ENCODE measurements at places on chromosomes 5 and 9.
A peak's percentile ranks its signal among the peaks of the same experiment; 100 is the strongest.

DNA sequence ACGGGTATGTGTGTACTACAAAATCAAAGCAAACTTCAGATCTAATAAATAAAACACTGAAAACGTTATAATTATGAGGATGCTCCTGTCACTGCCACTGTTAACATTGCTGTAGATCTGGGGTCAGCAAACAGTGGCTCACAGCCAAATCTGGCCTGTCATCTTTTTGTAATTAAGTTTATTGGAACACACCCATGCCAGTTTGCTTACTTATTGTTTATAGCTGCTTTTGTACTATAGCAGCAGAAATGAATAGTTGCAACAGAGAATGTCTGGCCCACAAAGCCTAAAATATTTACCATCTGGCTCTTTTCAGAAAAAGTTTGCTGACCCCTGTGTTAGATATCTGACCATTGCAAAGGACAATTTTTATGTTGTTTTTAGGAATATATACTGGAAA, 32.1 kb downstream of the PRRC1 start:
- no peak for DNase-seq

GRCh38 chr9:37914701-37915358, 10.9 kb upstream of the SLC25A51 start:
- no peak for DNase-seq

GRCh38 chr5:172943906-172944305, 15.3 kb upstream of the RPL26L1 start:
- DNase-seq, result no peak

DNA sequence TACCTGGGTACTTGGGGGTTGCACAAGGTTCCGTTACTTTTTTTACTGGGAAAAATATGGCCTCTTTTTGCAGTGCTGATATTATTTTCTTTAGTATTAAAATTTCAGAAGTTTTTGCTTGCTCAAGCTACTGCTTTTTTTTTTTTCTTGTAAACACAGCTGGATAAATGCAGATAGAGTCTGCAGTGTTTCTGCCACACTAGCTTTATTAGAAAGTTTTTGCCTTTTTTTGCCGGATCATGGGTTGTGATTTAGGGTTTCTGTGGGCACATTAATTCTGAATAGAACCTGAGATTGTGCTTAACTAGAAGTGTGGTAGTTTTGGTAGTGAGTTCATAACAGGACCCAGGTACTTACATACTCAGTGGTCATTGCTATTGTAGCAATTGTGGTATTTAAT, 19.9 kb downstream of the KIAA1958 start:
- DNase-seq, result no peak

GRCh38 chr5:179866241-179867078, 7.8 kb upstream of the MRNIP start:
- no peak for DNase-seq

DNA sequence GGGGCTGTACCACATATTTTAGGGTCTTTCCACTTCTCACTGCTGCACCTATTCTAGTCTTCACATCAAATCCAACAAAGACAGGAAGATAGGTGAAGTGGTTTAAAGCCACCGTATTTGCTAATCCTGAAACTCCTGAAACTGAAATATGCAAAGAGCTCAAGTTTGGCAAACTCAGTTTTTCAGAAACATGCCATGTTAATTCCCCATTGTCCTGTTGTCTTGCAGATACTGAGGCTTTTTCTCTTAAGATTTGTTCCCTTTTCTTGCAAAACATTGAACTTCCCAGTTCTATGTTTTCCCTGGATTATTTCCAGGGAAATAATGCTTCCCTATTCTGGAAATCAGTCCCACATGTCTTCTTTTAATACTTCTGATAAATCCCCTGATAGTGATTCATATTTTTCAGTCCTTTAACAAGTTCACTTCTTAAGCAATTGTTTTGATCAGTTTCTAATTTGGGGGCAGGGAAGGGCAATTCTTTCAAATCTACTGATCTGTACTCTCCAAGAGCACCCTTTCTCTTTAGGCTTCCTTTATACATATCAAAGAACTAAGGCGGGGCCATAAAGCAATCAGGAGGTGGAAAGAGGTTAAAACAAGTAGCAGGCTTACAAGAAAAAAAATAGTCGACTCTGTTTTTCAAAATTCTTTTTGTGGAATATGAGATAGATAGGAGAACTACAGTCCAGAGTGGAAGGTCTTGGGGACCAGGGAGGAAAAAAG, 648.5 kb downstream of the BNC2 start:
- no peak for DNase-seq

DNA sequence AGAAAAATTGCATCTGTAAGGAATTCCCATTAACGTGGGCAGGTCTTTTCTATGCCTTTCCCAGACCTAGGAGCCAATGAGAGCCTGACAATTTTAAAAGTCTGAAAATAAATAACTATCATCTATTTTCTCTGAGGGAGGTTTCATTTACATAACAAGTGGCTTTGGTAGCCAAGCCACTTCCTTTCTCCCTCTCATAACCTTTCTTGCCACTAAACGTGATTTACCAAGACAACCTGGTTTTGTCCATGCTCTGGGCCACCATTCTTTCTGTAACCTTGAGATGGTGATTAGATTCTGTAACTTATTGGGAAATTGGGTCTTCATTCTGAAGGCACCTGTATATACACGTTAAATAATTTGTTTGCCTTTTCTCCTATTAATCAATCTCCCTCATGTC, 1046.9 kb downstream of the CDH12 start:
- no peak for DNase-seq

- no peak for DNase-seq
Observed at GRCh38 chr9:109001275-109001676, 12.0 kb downstream of the CTNNAL1 start.

DNA sequence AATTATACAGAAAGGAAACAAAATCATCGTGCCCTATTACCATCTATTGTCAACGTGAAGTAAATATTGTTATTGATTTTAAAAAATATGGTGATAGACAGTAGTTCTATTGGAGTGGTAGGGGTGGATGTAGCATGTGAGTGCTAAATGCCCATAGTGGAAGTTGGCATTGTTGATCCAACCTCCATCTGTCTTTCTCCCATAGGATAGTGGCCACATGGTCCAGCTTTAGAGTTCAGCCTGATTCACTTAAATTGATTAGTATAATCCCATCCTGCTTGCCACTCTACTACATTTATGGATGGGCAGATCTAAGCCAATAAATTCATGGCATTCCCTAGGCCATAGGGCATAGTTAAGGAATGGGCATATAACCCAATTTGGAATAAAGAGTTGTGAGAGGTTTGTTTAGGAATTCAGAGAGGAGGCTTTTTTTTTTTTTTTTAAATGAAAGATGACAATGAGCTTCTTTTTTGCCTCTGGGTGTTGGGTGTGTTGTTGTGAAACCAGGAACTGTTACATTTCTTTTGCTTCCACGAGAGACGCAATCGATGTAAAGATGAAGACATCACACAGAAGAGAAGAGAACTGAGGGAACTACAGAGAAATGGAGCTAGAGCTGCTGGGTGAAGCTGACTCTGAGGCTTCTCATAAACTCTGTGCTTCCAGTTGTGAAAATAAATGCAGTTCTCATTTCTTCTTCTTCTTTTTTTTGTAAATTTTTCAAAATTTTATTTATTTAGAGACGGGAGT, 12.5 kb upstream of the CHD1 start:
- DNase-seq, result no peak

- no peak for DNase-seq
Observed at GRCh38 chr9:100714372-100715099, 136.7 kb downstream of the CAVIN4 start.

DNA sequence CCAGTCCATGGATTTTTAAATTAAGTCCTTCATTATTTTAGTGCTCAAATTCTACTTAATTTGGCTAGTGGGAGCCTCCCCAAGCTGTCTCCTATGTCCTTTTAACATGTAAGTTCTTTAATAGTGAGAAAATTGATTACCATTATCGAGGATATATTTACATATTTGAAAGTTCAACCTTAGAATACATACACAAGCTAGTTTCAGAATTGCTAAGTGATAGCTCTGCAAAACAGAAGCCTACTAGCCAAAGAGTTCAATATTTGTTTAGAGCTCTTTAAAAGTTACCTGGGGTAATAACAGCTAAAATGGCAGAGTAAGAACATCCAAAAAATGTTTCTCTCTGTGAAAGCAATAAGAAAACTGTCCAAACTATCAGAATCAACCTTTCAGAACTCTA, 48.2 kb downstream of the LOX start:
- no peak for DNase-seq

DNA sequence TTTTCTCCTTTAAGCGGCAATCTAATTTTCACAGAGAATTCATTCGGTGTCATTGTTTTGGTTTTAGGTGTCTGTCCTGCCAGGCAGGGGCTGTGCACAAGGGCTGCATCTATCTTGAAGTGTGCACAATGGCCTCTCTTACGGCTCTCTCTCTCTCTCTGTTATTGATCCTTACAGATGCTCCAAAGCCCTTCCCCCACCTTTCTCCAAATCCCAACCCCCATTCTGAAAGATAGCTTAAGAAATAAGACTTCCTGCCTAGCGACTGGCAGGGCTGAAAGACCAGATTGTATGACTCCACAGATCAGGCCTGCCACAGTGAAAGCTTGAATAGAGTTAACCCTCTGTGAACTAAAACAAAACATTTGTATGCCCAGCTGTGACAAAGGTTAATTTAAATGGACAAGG, 86.5 kb upstream of the NR5A1 start:
- no peak for DNase-seq

GRCh38 chr9:69471433-69471832, 146.4 kb downstream of the ENTREP1 start:
- no peak for DNase-seq

DNA sequence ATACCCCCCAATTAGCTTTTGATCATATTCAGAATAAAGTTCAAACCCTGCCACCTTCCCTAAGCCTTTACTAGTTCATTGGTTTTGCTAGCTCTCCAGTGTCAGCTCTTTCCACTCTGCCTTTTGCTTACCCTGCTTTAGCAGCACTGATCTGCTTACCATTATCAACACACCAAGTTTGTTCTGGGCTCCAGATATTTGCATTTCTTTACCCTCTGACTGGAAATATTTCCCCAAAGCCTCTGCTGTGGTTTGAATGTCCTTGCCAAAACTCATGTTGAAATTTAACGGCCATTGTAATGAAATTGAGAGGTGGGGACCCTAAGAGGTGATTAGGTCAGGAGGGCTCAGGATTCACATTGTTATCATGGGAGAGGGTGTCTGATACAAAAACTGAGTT, 99.5 kb downstream of the GCNT1 start:
- DNase-seq, result no peak

DNA sequence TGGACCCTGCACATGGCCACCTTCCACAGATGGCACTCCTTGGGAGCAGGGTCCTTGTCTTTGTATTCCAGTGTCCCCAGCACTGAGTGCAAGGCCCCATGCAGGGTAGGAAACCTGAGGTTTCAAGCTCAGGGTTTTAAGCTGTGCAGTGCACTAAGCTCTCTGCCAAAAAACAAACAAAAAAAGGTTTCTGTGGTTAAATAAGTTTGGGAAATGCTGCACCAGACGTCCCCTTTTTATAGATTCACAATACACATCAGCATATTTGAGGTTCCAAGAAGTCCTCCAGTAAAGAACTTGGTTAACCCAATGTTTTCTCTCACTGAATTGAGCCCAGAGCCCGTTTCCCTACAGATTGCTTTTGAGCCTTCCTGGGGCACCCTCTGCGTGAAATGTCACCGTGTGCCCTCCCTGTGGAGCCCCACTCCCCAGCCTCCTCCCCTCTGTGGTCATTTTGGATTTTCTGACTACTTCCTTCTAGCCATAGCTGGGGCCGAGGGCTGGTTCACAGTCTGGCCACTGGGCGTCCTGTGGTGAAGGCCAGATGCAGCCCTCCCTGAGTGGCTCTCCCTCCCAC, 17.1 kb downstream of the DELE1 start:
- no peak for DNase-seq

GRCh38 chr5:155094455-155094854, 80.9 kb downstream of the KIF4B start:
- DNase-seq, result no peak

DNA sequence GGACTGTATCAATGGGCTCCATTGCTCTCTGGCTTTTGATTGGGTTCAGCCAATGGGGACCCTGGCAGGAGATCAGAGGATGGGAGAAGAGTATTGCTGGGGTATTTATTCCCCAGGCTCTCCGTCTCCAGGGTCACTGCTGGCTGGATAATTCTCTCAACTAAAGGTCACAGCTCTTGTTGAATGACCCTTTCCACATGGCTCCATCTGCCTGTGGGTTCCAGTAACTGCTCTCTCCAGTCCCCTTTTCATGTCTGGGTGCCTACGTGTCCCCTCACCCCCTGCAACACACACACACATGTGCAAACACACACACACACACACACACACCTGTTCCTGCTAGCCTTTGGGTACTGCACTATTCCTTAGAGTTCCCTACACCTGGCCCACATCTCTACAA, 53.9 kb upstream of the RIC1 start:
- DNase-seq, result no peak

- DNase-seq, result peak; percentile 89
Observed at GRCh38 chr5:59810041-59810440, 83.5 kb downstream of the PDE4D start.

- DNase-seq, result no peak
Observed at GRCh38 chr5:5304361-5305020, 118.0 kb upstream of the ICE1 start.

DNA sequence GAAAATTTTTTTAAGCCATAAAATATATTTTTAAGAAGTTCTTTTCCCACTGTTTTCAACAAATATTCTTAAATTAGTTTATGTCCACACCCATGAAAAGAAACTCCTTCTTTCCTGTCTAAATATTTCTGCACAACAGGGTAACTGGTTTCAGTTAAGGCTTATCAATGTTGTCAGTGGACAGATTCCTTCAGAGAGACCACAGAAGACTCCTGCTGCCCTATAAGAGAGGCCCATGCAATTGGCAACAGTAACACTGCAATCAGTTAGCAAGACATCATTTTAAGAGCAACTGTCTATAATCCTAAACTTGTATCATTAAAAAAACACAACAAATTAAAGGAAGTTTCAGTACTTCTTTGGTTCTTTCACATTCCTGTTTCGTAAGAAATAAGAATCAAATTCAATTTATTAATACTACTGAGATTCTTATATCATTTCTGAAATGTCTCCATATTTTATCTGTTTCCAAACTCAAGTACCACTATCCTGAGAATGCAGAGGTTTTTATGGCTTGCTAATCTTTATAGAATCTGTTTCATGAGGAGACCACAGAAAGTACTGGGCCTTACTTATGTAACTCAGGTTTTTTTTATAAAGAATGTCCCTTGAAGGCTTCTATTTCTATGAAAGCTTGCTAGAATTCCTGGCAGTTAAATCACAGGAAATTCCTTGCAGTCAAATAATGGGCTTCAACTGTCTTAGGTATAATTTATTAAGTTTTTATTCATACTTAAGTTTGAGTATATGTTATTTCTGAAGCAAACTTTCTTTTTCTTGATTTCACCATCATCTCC, 240.2 kb downstream of the RFX3 start:
- no peak for DNase-seq

GRCh38 chr5:138601444-138601843, 26.2 kb upstream of the HSPA9 start:
- no peak for DNase-seq

- DNase-seq, result no peak
Observed at GRCh38 chr5:93428868-93429267, 152.2 kb downstream of the NR2F1-AS1 start.

DNA sequence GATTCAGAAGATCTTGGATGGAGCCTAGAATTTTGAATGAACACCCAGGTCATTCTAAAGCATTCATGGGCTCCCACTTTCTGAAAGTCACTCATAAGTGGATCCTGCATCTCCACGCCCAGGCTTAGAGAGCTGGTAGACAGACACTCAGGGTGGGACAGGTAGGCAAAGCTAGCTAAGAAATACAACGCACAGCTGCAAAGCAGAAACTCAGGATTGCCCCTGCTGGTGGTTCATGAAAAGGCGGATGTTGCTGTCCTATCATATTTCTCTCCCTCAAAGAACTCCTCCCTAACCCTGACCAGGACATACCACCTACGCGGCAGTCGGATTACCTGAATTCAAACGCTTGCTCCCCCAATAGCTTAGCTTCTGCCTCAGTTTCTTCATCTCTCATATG, 226.5 kb downstream of the GLIS3 start:
- no peak for DNase-seq
